HFFc6 (cell line): ENCODE measurements at places on chromosomes 3 and 15. TPM values are rescaled to one million over a fixed set of nuclear protein-coding genes. Genes with fewer than 3 reads are reported as not detected.

Gene TIGIT
- not detected in 3 replicates for total RNA-seq

Gene ZNF501
- total RNA-seq: 0.92 to 2.0 TPM (median 1.6 TPM) in 3 replicates

Gene ALDH1L1
- not detected in 2 replicates for total RNA-seq

Gene THPO
- not detected in 3 replicates for total RNA-seq

Gene CFAP20DC
- total RNA-seq: 1.4 to 2.3 TPM (median 2.2 TPM) in 3 replicates

Gene MESP2
- total RNA-seq: 0.21 to 0.26 TPM in 2 of 3 replicates, not detected in the other

Gene NEIL1
- 0.55 to 2.4 TPM (median 0.96 TPM) in 3 replicates for total RNA-seq

Gene MINAR1
- 0.38 to 0.53 TPM (median 0.46 TPM) in 3 replicates for total RNA-seq

Gene LRRC31
- total RNA-seq: not detected in 3 replicates

Gene EEF1AKMT4
- 3.6 to 5.3 TPM (median 4.6 TPM) in 3 replicates for total RNA-seq

Gene OR5H6
- total RNA-seq: not detected in 3 replicates

Gene CHDH
- not detected in 3 replicates for total RNA-seq

Gene MOBP
- total RNA-seq: not detected in 3 replicates

Gene RPP14
- total RNA-seq: 16.6 to 19.9 TPM (median 19.2 TPM) in 3 replicates

Gene ABHD2
- 38.0 and 45.2 TPM in 2 replicates for total RNA-seq
